Caco-2 (cell line): ENCODE measurements at places on chromosomes 6 and 20. TPM values are rescaled to one million over a fixed set of nuclear protein-coding genes. Genes with fewer than 3 reads are reported as not detected.
A peak's percentile ranks its signal among the peaks of the same experiment; 100 is the strongest.

Gene FOXA2
- total RNA-seq: 38.7 and 43.6 TPM in 2 replicates

Gene CLDN20
- not detected in 2 replicates for total RNA-seq

GRCh38 chr6:36109092-36109491 is 21.2 kb upstream of the MAPK13 start:
- DNase-seq: no peak

- DNase-seq: no peak
Measured at GRCh38 chr6:122049341-122049740, 350.1 kb upstream of the HSF2 start.

- DNase-seq: no peak
Measured at GRCh38 chr20:36579996-36580545, 6.7 kb downstream of the TGIF2 start.

DNA sequence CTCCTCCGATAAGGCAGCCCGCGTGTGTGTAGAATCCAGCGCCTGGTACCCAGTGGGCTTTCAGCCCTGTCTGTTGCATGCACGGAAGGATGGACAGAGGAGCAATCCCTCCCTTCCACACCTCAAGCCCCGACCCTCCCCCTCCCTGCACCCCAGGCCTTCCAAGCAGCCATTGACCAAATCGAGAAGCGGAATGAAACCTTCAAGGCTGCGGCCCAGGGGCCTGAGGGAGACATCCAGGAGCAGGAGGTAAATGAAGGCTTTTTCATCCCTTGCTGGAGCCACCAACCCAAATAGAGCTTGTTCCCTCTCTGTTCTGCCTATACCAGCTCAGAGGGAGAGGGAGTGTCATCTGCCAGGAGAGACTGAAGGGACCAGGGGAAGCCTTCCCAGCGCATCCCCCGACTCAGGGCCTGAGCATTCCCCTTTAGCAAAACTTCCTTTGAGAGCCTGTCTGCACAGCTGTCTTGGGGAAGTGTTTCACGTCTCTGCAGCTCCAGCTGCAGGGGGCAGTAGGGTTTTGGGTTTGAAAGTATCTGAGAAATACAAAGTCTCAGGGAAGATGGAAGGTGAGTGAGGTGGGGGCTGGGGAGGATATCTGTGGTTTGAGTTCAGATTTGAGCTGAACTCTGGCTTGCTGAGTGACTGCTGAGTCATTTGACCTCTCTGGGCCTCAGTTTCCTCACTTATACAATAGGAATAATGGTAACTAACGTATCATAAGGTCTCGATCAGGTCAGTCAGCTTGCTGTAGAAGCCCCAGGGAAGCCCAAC is 16.1 kb downstream of the FGD2 start:
- peak; percentile 53 for DNase-seq
